ENCODE measurements at places on chromosomes 2 and 18.

DNA sequence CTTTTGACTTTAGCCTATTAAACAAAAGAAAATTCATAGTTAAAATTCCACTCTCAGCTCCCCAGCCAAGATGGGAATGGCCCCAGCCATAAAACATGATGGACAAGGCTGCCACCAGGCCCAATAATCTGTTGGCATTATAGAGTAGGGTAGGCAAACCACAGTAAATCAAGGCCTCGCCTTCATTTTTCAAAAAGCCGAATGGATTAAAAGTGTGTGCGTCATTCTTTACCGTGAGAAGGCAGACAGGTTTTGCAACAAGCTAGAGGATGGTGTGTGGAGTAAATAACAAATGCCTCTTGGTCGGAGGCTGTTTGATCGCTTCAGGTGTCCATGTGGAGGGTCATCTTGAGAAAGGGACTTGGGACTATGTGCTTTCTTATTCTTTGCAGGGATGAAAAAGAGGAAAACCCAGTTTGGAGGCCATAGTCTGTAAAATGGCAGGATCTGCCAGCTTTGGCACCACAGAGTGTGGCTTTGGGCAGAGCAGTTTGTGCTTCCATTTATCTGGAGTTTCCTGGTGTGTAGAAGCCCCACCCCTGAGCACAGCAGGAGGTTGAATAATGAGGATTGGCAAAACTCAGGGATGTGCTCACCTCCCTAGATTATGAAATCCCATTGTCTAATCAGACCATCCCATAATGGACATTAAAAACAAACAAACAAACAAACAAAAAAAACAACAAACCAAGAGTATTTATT lies 57.1 kb upstream of the ITGB6 start:
- no peak overlapping the region for H3K4me3 ChIP-seq
- H3K27me3 ChIP-seq = no peaks in the 10 kb centered on the region
- H3K4me1 ChIP-seq = peaks cover 10% of the 10 kb centered on the region

GRCh38 chr2:201496785-201497184 lies 45.2 kb downstream of the STRADB start:
- no peaks in the 10 kb centered on the region for H3K36me3 ChIP-seq
- H3K27me3 ChIP-seq = peaks cover 5% of the 10 kb centered on the region
- no peak overlapping the region for H3K27ac ChIP-seq
- DNase-seq = no peak

- H3K27ac ChIP-seq = no peak overlapping the region
- H3K4me1 ChIP-seq = no peaks in the 10 kb centered on the region
- no peak overlapping the region for H3K4me3 ChIP-seq
- H3K27me3 ChIP-seq = no peaks in the 10 kb centered on the region
These were observed 144.9 kb upstream of the FOSL2 start for GRCh38 chr2:28247734-28248133.

DNA sequence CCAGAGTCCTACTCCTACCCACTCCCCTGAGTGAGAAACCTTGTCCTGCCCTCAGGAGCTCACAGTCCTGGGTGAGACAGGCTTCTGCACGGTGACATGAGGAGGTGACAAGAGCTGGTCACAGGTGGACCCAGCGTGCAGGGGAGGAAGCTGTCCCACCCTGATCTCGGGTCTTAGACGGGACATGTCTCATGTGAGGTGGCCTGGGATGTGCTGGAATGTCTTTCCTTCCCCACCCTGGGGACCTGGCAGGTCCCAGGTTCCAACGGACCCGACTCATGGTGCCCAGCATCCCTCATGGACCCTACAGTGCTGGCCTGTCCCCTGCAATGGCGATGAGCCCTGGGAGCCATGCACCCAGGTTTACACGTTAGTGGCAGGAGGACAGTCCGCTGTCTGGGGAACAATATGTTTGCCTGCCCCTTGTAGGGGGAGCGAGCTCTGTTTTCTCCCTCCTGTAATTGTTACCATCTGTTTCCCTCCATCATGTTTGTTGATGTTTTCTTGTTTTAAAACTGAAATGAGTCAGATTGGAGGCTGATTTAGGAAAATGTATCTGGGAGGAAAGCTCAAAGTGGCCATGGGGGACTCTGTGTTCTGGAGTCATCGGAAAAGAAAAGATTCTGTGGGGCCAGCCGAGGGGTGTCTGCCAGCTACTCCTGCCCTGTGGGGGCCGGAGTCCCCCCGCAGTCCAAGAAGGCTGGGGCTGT lies 238.1 kb downstream of the KLHL29 start:
- H3K27me3 ChIP-seq = no peaks in the 10 kb centered on the region
- no peak overlapping the region for H3K27ac ChIP-seq

DNA sequence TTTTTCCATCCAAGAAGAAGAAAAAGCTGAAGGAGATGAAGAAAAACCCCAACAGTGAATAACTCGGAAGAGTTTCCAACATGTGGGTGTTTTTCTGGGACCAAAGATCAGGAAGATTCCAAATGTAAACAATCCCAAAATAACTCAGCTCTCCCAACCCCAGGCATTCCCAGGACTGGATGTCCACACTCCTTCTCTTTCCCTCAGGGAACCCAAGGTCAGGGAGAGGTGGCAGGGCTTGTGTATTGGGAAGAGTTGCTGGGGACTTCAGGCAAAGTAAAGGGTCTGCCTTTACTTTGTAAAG lies 268.0 kb downstream of the DYSF start:
- peaks cover 35% of the 10 kb centered on the region for H3K4me1 ChIP-seq
- H3K36me3 ChIP-seq = no peaks in the 10 kb centered on the region
- no peak overlapping the region for H3K27ac ChIP-seq
- H3K4me3 ChIP-seq = no peak overlapping the region
- peak; percentile 25 for DNase-seq

GRCh38 chr2:231640641-231641111 lies 48.0 kb downstream of the TEX44 start:
- H3K27me3 ChIP-seq = no peaks in the 10 kb centered on the region
- no peaks in the 10 kb centered on the region for H3K36me3 ChIP-seq
- peak overlapping the region; percentile 71 for H3K27ac ChIP-seq
- peaks cover 30% of the 10 kb centered on the region for H3K4me1 ChIP-seq
